ENCODE measurements at places on chromosomes 1 and 21.

DNA sequence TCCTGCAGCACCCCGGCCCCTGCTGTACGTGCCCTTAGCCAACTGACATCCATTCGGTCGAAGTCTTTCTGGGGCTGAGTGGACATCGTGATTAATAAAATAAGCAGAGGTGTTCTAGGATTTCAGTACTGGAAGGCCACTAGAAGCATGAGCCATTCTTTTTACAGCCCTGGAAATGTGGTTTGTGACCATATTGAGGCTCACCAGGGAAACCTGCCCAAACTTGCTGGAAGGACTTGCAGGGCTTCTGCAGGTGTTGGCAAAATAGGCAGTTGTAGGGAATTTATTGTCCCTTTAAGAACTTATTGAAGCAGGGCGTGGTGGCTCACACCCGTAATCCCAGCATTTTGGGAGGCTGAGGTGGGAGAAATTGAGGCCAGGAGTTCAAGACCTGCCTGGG is 80.8 kb downstream of the DOP1B start:
- DNase-seq: no peak

DNA sequence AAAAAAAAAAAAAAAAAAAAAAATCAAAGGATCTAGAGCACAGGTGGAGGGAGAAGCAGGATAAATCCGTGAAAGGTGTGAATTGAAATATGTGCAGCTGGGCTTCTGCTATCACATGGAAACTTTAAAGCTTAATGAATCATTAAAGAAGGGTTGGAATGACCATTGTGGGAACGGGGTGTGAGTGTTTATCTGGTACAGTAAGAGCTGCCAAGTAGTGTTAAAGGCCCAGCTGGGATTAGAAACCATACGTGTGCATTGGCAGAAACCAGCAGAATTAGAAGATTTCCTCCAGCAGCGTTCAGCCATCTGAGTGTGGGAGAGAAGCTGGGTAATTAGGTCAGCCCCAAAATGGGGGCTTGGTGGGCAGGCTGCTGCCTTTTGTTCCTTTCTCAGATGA is 13.5 kb downstream of the FALEC start:
- no peak for DNase-seq

DNA sequence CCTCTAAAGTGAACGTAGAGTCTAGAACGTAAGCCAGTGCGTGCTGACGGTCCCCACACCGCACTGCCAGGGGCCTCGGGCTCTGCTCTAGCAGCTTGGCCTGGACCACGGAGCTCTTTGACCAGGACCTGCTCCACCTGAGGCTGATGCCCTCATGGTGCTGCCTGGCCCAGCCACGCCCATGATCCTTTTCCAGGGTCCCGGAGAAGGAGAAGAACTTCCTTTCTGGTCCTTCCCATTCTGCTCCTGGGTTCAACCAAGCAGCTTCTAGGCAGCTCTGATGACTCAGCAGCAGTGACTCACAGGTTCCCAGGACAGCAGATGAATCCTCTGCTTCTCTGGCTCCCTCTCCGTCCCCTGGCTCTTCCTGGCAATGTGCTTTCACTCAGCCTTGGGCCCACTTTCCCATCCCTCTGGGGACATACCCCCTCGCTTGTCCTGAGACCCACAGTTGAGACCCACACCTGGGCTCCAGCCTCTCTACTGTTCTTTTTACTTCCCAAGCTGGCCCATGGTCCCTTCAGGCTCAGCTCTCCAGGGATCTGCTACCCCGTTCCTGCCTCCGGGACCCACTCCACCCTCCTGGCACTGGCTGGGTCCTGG is 246.3 kb upstream of the RAB4A start:
- no peak for DNase-seq

- DNase-seq: no peak
Measured at GRCh38 chr1:51519865-51520699, 1.0 kb upstream of the EPS15 start.

- DNase-seq: no peak
Measured at GRCh38 chr1:223137455-223138085, 5.5 kb downstream of the TLR5 start.

GRCh38 chr1:66095190-66095589 is 302.5 kb downstream of the PDE4B start:
- DNase-seq: no peak

DNA sequence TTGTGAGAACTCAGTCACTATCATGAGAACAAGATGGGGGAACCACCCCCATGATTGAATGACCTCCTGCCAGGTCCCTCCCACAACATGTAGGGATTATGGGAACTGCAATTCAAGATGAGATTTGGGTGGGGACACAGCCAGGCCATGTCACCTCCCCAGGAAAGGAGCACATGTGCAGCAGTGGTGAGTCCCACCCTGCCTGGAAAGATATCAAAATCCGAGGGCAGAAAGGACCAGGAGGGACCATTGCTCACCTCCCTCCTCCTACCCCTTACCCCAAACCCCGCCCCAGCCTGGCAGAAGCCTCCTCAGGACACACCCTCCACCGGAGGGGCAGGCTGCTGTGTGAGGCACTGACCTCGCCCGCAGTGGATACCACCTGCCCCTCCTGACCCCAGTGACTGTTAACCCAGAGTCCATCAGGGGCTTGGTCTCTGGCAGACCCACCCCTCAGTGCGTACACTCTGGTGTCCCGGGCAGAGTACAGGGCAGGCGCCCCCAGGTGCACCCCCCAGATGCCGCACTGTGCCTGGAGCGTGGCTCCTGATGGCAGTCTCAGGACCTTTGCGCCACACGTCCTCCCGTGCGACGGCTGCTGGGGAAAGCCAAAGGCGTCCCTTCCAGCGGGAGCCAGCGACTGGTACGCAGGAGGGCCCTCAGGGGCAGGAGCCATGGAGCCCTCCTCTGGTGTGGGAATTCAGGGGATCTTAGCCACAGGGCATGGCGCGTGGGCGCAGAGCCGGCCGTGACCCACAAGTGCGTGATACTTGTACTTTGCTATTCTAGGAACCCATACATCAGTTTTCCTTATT is 20.9 kb downstream of the PDXK start:
- DNase-seq: peak; percentile 36

- peak; percentile 40 for DNase-seq
Measured at GRCh38 chr1:45493116-45493697, 2.2 kb upstream of the TESK2 start.

DNA sequence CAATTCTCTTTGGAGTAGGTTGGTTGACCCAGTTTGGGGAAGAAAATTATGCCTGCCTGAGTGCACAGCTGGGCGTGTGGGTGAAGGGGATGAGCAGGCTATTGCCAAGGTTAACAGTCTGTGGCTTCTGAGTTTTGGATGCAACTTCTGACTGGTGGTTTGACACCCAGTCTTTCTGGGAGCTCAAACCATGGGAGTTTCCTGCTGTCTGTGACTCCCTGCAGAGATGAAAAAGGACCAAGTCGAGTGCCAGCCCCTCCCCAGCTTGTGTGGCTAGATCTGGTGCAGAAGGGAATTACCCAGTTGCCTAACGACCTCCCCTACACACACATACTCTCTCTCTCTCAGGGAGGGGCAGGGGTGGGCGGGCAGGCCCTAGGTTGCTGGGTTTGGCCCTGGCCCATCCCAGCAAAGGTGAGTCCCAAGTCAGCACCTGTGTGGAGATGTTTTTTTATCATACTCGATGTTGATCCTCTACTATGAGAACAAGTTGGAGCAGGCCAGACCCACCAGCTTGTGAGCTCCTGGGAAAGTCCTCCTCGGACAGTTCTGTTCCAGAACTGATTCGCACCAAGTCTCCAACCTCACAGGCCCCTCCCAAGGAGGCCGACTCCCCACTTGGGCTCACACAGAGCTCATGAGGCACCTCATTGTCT is 28.2 kb downstream of the PKP1 start:
- DNase-seq: no peak

DNA sequence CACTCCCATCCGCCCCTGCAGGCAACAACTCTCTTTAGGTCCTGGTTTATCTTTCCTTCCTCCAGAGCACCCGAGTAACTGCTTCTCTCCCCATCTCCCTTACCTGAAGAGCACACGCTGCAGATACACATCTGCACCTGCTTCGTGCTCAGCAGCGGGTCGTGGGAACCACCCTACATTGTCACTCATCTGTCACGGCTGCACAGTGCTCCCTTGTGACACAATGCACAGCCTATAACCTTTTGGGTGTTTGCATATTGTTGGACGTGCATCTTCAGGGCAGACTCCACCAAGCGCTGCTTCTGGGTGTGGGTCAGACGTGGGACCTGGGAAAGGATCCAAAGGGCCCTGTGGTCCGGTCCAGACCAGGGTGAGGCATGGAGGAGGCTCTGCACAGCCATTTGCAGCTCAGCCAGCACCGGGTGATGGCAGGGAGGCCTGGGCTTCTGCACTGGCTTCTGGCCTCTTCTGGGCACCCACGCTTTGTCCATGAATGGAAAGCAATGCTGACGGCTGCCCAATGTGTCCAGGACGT is 42.5 kb downstream of the WDR4 start:
- DNase-seq: no peak

DNA sequence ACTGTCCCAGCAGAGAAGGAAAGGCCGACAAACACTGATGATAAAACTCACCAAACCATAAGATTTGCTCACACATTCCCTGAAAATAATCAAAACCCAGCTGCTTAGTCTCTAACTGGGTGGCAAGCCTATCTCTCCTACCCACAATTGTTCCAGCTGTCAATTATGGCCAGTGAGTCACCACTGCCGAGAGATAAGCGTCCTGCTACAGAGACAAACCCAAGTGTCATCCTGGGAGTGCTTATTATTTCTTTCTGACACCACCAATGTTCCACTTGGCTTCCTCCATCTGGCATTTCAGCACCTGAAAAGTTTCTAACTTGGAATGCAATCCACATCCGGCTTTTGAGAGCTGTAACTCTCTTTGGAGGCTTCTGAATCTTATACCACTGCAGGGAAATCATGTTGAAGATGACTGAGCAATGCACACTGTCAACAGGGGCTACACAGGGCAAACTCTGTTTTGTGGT is 51.5 kb upstream of the VAV3 start:
- no peak for DNase-seq

GRCh38 chr1:147579532-147579931 is 38.2 kb downstream of the BCL9 start:
- peak; percentile 41 for DNase-seq

DNA sequence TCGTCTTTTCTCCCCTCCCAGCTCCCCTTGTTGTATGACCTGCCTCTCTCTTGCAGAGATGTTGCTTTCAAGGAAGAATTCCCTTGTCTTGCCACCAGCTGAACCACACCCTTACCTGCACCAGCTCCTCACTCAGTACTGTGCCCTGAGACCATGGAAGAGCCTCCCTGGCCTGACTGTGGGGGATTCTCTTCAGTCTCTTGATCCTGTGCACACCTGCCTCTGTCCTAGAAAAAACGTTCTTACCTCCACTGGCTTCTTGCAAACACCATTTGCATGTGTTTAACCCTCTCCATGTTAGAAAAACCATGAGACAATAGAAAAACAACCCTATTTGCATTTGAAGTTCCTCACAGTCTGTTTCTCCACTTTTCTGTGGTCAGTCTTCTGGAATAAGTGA is 43.3 kb upstream of the FCRL4 start:
- no peak for DNase-seq

- no peak for DNase-seq
Measured at GRCh38 chr1:67226688-67227087, 60.4 kb downstream of the IL23R start.

DNA sequence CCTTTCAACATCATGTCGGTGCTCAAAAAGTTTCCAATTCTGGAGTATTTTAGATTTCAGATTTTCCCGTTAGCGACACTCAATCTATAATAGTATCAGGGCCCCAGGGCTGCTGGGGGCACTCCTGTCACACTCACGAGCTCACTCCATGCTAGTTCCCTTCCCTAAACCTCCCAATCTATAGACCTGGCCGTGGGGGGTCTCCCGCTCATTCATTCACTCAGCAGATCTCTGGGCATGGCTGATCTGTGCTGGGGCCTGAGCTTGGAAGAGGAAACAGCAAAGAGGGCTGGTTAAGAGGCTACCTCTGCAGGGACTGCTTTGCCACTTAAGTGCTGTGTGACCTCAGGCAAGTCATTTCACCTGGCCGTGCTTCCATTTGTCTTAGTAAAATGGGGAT is 46.8 kb upstream of the LAPTM5 start:
- no peak for DNase-seq

DNA sequence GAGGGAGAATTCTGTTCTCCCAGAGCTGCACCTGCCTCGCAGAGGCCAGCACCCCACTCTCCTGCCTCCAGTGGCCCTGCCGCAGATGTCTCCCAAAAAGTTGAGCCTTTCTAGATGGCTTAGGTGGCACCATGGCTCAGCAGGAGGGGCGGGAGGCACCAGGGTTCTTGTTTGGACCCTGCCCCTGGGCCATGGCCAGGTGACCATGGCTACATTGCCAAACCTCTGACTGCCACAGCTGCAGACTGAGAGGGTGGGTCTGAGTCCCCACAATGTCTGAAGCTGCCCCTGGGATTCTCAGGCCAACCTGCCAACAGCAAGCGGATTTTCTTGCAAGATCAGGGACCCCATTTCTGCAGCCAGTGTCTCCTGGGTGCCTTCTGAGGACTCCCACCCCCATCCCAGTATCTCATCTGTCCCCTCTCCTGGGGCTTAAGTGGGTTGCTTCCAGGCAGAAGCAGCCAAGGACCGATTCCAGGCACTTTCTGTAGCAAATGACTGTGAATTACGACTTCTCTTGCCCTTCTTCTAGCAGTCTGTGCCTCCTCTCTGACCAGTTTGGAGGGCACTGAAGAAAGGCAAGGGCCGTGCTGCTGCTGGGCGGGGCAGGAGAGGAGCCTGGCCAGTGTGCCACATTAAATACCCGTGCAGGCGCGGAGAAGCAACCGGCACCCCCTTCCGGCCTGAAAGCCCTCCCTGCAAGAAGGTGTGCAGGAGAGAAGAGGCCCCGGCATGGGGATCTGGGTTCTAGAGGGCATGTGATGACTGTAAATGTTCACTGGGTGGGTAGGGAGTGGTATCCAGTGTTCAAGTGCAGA is 22.5 kb downstream of the SESN2 start:
- no peak for DNase-seq

DNA sequence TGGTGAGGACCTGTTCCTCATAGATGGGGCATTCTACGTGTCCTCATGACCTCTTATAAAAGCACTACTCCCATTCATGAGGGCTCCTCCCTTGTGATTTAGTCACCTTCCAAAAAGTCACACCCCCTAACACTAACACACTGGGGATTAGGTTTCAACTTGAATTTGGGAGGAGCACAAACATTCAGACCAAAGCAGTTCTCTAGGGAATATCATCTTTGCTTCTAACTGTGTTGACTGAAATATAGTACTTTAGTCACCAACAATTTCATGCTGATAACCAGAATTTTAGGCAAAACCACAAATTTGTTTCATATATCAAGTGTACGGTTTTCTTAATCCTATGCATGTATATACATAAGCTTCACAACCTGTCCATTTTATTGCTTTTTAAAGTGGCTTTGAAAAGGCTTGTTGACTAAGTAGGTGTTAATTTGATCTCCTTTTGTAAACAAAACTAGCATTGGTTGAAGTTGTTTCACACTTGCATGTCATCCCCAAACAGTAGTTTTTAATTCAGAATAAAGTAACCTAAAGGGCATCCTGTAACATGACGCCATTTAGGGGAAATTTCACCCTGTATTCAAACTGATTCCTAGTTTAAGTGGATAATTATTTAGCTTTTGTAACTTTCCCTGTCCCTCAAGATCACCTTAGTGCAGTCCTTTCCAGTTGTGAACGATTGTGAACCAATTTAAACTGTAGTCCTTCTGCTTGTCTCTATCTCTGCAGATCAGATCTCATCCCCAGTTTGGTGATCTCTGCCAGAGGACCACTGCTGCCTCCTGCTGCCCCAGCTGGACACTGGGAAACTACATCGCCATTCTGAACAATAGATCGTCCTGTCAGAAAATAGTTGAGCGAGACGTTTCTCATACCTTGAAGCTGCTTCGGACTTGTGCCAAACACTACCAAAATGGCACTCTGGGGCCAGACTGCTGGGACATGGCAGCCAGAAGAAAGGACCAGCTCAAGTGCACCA is 141.1 kb downstream of the TLR5 start:
- no peak for DNase-seq
